ENCODE measurements at places on chromosomes 7 and 10.
A peak's percentile ranks its signal among the peaks of the same experiment; 100 is the strongest.

DNA sequence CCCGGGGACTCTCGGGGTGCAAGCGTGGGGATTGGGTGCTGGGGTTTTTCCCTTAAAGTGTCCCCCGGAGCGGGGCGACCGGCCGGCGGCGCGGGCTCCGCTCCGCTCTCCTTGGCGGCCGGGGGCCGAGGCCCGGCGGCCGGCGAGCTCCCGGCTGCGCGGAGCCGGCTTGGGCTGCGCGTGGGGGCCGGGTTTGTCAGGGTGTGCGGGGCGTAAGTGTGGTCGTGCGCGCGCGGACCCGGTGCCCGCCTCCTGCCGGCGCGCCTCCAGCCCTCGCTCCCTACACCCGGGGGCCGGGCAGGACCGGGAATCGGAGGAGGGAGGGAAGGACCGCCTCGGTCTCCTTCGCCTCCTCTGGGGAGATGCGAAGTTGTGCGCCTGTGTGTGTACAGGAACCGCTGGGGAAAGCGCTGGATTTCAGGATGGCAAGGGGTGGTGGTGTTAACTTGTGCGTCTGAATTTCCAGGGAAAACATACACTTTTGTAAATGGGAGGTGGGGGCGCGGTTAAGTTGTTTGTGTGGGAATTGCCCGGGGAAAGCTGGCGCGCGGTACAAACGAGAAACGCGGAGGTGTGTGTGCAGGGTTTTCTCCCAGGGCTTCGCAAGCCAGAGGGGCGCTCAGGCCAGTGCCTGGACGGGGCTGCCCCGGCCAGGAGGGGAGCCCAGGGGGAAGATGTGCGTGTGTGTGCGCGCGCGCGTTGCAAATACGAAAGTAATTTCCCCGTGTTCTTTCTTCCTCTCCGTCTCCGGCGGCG, 737 bp downstream of the ZMIZ1 start:
- peak; percentile 16 for DNase-seq

GRCh38 chr7:145644426-145645134, 472.0 kb upstream of the CNTNAP2 start:
- no peak for DNase-seq

- no peak for DNase-seq
These were observed 5.5 kb upstream of the NAMPT start for GRCh38 chr7:106290319-106290718.

- no peak for DNase-seq
These were observed 101.9 kb upstream of the MTPN start for GRCh38 chr7:136079066-136079465.

All from activated CD4-positive, CD25-positive, alpha-beta regulatory T cell (primary cell).